ENCODE measurements at places on chromosomes 16 and 17. TPM values are rescaled to one million over a fixed set of nuclear protein-coding genes. Genes with fewer than 3 reads are reported as not detected.

PDE6G gene
- total RNA-seq, result 6.4 TPM

GAS2L2 gene
- 0.33 TPM for total RNA-seq

IRX6 gene
- total RNA-seq, result 8.0 TPM

GPR142 gene
- total RNA-seq, result 0.44 TPM

PRSS22 gene
- 1.2 TPM for total RNA-seq

ITGAD gene
- not detected for total RNA-seq

SCN4A gene
- 3.0 TPM for total RNA-seq

WFIKKN2 gene
- total RNA-seq, result 8.5 TPM

EVI2B gene
- total RNA-seq, result 2.5 TPM

HP gene
- 0.55 TPM for total RNA-seq

ALOX15 gene
- 2.9 TPM for total RNA-seq

CTF1 gene
- total RNA-seq, result 1.6 TPM
